Brain microvascular endothelial cell (primary cell): ENCODE measurements at places on chromosomes 7 and 10.
A peak's percentile ranks its signal among the peaks of the same experiment; 100 is the strongest.

DNA sequence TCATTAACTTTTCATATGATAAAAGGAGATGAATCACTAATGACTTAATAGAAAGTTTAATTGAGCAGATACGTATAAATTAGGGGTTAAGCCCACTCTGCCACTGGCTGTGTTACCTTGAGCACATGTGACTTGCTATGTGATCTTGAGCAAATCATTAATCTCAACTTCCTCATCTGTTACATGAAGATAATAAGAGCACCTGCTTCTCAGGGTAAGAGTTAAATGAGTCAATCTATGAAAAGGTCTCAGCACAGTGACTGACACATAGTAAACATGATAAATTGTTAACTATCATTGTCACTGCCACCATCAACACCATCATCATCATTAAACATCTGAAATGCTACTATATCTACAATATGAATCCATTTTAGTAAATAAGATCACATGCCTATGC, 110.8 kb downstream of the TPK1 start:
- DNase-seq: no peak

DNA sequence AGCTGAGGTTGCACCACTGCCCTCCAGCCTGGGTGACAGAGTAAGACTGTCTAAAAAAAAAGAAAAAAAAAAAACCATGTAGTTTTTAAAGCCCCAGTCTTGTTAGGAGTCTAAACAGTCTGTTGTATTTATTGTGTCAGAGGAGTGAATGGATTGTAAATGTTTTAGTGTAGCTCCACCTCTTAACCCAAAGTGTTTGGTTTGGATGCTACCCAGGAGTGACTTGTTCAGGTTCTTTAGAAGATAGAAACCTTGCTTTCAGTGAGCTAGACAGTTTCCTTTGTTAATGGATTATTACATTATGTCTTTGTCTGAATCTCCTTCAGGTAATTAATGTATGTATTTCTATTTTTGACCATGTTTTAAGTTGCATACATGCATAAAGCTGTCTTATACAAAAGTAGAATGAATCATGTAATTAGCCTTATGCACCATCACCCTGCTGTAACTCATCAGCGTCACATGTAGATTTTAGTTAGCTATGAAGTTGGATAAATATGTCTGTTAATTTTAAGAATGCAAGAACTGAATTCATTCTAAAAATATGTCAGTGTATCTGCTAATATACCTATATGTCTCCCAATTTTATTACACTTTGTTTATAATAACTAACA, 97.7 kb downstream of the TAF3 start:
- DNase-seq: peak; percentile 16

DNA sequence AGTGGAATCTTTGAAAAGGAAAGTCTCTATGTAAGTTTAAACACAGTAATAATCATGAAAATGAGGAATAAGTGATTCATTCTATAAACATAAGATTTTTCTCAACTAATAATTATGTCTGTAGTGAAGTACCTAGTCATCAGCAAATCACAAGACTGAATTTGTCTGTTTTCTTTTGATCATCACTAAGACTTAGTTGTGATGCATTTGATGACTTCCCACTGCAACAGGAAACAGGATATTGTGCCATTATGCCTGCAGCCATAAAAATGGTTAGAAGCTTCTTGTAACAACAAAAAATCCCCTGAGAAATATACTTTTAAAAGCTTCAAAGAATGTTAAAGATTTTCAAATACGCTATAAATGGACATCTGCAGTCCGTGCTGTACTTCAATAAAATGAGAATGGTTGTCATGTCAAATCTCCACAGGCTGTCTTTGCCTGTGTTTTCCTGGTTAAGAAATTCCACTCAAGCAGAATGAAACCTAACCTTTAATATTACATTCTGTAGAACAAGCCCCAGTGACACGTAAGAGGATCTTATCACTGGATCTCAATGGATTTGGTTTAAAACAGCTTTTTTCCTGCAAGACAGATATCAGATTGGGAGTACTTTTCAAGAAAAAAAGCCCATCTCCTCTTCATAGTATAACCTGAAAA, 1262.3 kb upstream of the PHF14 start:
- no peak for DNase-seq

DNA sequence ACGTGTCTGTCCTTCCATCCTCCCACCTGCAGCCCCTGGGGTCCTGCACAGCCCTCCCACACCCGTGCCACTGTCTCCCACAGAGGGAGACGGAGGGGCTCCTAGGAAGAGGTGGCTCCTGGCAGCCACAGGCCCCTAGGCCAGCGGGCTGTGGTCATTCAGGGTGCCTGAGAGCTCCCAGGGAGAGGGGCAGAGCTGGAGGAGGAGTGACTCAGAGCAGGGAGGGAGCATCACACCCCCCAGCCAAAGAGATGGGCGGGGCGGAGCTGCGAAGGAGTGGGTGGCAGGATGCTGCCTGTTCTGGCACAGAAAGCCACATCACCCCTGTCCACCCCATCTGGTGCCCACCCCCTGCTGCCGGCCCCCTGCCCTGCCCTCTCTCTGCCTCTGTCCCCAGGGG, 50.5 kb downstream of the STK32C start:
- peak; percentile 25 for DNase-seq

DNA sequence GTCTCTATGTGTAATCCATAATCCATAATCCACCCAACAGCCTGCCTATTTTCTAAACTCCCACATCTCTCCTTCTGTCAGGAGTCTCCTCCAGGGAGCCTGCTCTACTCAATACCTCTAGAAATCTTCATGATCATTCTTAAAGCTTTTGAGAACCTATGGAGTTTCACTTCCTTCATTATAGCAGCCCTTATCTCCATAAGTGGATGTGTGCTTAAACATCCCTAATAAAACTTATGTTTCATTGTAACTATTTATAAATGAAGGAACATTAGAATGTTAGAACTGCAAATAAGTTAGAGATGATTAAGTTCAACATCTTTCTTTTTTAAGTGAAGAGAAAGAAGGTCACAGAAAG, 8.5 kb downstream of the CPED1 start:
- DNase-seq: no peak

DNA sequence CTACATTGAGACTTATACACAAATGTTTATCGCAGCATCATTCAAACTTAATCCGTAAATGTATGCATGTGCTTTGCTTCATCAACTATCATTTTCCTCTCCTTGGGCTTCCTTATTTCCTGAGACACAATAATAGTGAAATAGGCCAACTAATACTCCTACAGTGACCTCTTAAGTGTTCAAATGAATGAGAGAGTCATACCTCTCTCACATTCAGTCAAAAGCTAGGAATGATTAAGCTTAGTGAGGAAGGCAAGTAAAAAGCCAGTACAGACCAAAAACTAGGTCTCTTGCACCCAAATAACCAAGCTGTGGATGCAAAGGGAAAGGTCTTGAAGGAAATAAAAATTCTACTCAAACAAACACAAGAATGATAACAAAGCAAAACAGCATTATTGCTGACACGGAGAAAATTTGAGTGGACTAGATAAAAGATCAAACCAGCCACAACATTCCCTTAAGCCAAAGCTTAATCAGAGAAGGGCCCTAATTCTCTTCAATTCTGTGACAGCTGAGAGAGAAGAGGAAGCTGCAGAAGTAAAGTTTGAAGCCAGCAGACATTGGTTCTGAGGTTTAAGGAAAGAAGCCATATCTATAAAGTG, 72.3 kb downstream of the GLCCI1 start:
- no peak for DNase-seq

- no peak for DNase-seq
Measured at GRCh38 chr10:92830478-92831389, 17.6 kb upstream of the EXOC6 start.

GRCh38 chr10:133040198-133040597, 47.5 kb upstream of the ADGRA1 start:
- no peak for DNase-seq

DNA sequence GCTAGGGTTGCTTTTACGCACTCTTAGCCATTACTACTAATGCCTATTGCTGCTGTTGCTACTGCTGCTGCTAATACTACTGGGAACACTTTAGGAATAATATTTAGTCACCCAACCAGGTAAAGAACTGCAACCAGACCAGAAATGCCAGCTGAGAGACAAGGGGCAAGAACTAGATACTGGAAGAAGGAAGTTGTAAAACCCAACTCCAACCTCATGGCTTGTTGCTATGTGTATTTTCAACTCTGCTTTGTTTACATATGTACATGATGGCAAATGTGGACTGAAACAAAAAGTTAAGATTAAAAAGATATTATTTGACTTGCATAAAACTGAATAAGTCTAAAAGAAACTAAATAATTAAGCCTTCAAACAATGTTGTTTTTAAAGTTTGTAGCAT, 177.7 kb downstream of the GNAT3 start:
- DNase-seq: no peak

DNA sequence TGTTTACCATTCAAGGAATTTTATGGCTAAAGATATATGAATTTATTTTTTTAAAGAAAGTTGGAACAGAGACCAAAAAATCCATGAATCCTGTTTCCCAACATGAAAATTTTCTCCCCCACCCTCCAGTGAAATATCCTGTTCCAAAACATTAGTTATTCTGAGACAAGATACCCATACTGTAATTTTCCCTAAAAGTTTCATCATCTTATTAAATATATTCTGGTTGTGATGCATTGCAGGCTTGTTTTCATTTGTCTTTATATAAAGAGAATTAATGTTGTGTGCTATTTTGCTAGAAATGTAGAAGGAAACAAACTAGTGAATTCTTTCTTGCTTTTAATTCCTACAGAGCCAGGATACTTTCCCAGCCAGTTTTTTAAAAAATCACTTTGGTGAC, 106.6 kb downstream of the EXOC4 start:
- DNase-seq: no peak

GRCh38 chr7:36887233-36887632, 162.9 kb upstream of the AOAH start:
- no peak for DNase-seq

GRCh38 chr7:42790196-42790595, 121.7 kb downstream of the C7orf25 start:
- peak; percentile 25 for DNase-seq

- no peak for DNase-seq
Measured at GRCh38 chr7:109745677-109746410, 1176.2 kb downstream of the DNAJB9 start.

- peak; percentile 99 for DNase-seq
Measured at GRCh38 chr10:24383681-24384106, 174.8 kb downstream of the KIAA1217 start.

- no peak for DNase-seq
Measured at GRCh38 chr7:99990460-99990852, 14.6 kb upstream of the AZGP1 start.

- DNase-seq: peak; percentile 68
Measured at GRCh38 chr7:8190119-8190895, 71.7 kb downstream of the ICA1 start.
